ENCODE measurements at places on chromosomes 7 and 10. TPM values are rescaled to one million over a fixed set of nuclear protein-coding genes. Genes with fewer than 3 reads are reported as not detected.

The PDZD8 gene
- total RNA-seq, result 10.9 TPM

The ZNF777 gene
- total RNA-seq, result 8.1 TPM

The FOXK1 gene
- 31.0 TPM for total RNA-seq

The INSYN2A gene
- total RNA-seq, result 0.07 TPM

The ADAP1 gene
- total RNA-seq, result 0.44 TPM

The GIMAP8 gene
- total RNA-seq, result 16.7 TPM

All from mammary microvascular endothelial cell (primary cell).